ENCODE measurements at places on chromosomes 5 and 9.

DNA sequence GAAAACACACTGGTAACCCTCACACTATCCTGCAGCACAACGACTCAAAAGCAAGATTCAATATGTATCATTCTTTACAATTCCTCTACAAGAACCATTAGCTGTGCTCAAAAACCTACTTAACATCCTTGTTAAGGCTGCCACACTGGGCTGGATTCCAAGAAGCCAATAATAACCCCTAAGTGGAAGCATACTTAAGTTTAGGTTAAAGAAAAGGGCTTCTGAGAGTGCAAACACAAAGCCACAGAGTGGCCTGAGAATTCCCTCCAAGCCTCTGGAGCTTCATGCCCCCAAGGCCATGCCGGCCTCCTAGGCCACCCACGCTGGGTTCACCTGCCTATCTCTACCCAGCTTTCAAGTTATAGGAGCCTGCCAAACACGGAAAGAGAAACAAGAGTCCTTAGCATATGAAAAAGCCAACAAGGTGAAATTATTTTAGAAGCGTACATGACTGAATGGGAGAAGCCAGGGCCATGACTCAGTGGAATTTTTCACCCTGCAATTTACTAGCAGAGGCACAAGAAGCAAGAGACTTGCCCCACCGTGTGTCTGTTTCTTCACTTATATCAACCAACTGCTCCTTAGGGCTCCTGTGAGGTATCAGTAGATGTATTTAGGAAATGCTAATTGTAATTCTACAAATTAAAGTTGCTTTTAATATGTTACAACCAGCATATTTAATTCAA lies 293.0 kb downstream of the SPOCK1 start:
- DNase-seq = no peak

- DNase-seq = no peak
Observed at GRCh38 chr5:94890907-94891306, 272.4 kb downstream of the SLF1 start.

DNA sequence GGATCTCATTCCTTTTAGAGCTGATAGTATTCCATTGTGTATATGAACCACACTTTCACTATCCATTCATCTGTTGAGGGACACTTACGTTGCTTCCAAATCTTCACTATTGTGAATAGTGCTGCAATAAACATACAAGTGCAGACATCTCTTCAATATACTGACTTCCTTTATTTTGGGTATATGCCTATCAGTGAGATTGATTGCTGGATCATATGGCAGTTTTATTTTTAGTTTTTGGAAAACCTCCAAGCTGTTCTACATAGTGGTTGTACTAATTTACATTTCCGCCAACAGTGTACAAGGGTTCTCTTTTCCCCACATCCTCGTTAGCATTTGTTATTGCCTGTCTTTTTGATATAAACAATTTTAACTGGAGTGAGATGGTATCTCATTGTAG lies 33.8 kb upstream of the LECT2 start:
- no peak for DNase-seq

DNA sequence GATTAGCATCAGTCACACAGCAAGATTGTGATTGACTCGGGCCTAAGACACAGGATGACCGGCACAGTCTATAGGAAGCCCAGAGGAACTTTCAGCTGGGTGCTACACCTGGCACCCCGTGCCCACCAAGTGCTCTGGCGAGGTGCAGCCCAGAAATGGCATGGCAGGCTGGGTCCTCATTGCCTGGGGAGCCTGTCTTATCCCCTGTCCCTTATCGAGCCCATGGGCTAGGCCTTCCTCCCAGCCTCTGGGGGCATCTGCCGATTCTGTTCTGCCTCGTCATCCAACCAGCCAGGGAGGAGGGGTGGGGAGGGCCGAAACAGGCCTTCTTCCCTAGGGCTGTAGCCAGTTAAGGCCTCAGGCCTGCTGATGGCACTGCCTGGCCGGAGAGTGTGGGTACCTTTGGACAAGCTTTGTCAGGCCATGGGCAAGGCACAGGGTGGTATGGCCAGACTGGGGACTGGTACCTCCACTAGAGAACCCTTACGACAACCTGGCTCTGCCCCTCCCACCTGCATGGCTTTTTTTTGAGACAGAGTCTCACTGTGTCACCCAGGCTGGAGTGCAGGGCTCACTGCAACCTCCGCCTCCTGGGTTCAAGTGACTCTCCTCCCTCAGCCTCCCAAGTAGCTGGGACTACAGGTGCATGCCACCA lies 1.6 kb downstream of the GRK6 start:
- DNase-seq = no peak

GRCh38 chr5:473551-474192 lies 30.7 kb downstream of the EXOC3 start:
- no peak for DNase-seq

DNA sequence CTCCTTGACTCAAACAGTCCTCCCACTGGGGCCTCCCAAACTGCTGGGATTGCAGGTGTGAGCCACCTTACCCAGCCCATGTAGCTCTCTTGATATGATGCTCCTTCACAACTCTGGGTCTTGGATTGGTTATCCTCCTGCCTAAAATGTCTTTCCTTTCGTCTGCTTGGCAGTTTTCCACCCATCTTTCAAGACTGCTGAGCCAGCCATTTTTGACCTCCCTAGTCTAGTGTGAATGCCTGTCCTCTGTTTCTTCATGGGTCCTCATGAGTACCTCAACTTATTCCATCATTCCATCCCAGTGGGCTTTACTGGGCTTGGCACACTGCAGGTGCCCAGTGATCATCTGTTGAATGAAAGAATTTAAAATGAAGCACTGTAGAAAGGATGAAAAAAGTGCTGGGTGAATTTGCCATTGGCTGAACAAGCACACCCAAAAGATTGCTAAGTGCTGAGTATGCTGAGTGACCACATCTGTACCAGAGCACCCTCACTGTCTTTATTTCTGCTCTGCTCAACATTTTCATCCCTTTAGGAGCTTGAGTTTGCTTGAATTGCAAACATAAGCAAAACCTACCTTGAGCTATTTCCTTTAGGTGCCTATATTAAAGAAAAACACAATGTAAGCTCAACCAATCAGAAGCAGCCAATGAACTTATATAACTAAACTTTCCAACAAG lies 84.8 kb upstream of the FAM169A start:
- DNase-seq = no peak

GRCh38 chr5:65359981-65360380 lies 121.7 kb downstream of the ADAMTS6 start:
- DNase-seq = no peak

DNA sequence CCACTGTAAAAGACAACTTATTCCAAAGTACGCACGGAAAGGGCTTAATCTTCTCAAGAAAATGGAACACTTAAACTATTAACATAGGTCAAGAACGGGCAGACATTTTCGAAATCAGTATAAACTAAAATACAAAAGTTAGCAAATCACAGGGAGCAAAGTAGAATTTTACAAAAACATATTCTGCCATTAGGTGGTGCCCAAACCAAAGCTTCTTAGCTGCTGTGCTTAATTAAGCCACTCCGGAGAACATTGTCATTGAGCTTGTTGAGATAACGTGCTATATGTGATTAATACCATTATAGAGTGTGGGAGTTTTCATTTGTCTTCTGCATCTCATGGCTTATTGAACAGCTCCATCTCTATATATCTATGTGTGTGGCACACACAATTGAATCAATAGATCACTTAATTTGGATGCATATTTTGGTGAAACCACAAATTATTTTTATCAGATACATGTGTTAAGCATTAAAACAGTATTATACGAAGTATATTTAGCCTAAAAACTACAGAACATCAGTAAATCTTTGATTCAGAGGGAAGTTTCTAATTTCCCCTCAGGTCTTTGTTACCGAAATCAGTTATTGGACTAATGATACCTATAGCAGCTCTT lies 23.4 kb downstream of the UBLCP1 start:
- no peak for DNase-seq

DNA sequence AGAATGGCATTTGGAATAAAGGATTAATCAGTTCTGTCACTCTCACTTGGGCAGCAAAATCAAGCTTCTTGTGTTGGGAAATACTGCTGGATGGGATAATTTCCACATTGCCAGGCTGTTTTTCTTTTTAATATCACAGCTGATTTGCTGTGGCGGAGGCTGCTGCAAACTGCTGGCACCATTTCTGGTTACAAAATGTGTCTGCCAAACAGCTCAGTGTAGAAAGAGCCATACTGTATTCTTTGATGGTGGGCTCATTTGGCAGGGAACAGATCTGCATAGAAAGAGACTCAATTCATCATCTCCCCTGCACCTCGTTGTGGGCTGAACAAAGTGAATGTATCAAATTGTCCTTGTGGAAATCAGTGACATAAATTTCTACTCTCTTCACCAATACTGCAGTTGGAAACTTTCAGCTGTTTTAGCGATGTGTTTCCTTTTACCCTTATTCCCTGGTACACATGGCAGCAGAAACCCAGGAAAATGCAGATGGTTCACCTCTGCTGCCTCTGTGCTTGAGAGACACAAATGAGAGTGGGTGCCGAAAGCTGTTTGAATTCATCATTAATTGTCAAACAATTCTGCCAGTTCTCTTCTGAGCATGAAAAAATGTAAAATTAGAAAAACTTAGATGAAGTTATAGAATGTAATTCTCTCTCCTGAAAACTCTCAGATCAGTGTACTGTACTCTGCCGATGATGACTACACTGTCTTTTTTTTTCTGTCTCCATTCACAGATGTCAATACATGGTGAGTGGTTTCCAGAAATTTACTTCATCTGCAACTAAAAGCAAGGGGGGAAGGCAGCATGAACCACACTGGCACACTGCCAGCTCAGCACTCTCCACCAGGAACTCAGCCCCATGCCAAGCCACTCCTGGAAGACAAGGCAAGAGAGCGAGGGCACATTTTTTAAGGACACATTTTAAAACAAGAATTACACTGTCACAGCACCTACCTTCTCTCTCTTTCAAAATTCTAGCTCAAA lies 75.0 kb downstream of the HMHB1 start:
- DNase-seq = no peak

DNA sequence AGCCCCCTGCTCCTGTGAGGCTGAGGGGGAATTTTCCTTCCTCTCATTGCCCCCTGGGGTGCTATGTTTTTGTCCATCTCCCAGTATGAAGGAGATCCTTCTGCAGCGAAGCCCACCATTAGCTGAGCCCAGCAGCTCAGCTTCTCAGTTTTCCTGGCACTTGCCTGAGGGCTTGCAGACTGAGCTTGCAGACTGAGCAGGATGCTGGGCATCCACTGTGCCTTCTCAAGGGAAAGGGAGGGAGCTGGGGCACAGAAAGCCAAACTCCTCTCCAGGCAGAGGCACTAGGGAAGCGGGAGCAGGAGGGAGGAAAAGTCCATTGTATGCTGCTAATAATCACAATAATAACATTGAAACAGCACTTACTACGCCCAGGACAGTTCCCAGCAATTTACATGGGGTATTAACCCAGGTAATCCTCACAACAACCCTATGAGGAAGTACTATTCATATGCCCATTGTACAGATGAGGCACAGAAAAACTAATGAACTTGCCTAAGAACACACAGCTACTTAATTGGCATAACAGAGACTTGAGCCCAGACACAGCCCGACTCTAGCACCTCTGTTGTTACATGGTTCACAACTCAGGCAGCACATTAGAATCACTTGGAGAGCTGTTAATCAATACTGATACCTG lies 86.9 kb upstream of the SSBP2 start:
- no peak for DNase-seq

- no peak for DNase-seq
Observed at GRCh38 chr5:59058969-59059687, 476.3 kb downstream of the RAB3C start.

DNA sequence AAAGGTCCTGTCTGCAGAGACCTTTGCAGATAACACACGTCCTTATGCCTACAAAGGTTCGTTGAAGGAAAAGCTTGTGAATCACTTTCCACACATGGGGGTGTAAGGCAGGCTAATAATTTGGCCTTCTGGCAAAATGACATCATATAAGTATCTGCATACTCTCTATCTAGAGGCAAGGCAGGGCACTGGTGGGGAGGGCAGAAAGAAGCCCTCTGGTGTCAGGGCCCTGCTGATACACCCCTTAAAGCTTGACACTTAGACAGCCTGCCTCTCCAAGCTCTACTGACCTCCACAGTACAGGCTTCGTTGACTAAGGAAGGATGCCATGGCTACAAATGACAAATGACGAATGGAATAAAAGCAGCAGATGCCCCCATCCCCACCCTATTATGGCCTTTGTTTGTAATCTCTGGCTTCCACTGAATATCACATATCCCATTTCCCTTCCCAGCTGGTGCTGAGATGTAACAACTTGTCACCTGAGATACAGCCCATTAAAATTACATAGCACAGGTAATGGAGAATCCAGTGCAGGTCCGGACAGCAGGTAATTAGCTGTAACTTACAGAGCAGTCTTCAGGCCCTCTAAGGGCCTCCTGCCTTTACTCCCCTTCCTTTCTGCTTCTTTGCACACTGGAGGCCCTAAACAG lies 76.9 kb upstream of the IFNK start:
- DNase-seq = no peak

- DNase-seq = no peak
Observed at GRCh38 chr5:124053340-124053739, 541.4 kb downstream of the CSNK1G3 start.

GRCh38 chr9:110278080-110278707 lies 21.9 kb upstream of the TXN start:
- no peak for DNase-seq

DNA sequence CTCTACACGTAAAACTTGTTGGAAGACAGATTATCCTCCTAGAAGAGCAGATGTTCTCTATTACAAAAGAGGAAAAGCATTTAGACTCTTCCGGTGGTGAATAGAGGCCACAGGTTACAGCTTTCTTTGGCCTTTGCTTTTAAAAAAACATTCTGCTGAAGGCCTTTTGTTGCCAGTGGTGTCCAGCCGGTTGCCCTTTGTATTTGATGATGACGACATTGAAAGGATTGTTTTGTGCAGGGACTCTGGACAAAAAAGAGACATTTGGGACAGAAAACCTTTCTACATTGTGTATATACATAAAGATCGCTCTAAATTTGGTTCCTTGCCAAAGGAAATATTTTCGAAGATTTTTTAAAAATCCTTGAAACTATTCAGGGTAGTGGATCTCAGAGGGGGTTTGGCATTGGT lies 180.3 kb downstream of the C9orf152 start:
- DNase-seq = peak; percentile 21

DNA sequence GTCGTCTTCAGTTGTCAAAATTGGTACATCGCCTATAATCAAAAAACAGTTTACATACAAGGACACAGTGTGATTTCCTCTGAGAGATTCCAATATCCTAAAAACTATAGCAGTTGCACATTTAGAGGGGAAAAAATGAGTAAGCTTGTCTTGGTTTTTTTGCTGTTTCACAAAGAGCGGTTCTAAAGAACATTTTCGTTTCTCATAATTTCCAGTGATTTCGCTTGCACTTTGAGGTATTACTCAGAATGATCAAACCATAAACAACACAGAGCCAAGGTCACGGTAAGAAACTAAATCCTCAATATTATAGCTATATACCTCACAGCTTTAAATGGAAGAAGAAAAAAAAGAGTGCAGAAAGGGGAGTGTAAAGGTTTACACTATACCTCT lies 861 bp downstream of the MTX3 start:
- DNase-seq = no peak

GRCh38 chr9:133932181-133932580 lies 59.9 kb downstream of the VAV2 start:
- no peak for DNase-seq

GRCh38 chr5:58066076-58066475 lies 393.8 kb downstream of the PLK2 start:
- no peak for DNase-seq
